Stimulated activated CD8-positive, alpha-beta memory T cell treated with anti-CD3 and anti-CD28 coated beads, Interleukin-4, amount 100 ng/mL, for 4 hours (primary cell): ENCODE measurements at places on chromosomes 5 and 9.

- no peak for DNase-seq
Measured at GRCh38 chr5:120479066-120479465, 15.0 kb downstream of the PRR16 start.

DNA sequence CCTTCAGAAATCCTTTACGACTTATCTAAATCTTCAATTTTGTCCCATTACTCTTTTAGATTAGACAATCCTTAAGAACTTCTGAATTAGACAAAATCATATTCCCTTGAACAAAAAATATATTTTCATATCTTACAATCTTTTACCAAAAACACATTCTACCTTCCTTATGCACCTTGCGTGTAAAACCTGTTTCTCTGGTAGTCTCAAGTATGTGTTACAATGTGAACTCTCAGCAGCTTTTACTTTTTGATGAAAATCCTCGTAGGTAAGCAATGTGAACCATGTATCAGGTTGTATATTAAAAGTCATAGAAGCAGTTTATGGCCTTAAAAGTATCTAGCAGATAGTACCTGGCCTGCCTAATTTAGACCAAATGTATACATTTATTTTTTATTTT, 12.7 kb downstream of the GMCL2 start:
- DNase-seq: no peak

DNA sequence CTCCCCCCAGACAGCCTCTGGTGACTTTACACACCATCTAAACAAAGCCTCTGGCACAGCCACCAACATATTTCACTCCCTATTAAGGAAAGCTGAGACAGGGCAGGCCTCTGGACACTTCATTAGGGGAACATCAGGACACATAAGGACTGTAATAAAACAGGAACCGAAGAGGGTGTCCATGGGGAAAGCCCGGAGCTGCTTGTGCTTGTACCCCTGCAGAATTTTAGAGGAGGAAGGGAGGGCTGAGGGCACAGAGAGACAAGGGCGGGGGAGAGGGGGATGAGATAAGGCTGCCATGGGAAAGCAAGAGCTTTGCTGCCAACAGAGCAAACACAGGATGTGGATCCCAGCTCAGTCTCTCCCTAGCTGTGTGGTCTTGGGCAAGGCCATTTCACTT, 138.4 kb downstream of the ASTN2 start:
- no peak for DNase-seq

DNA sequence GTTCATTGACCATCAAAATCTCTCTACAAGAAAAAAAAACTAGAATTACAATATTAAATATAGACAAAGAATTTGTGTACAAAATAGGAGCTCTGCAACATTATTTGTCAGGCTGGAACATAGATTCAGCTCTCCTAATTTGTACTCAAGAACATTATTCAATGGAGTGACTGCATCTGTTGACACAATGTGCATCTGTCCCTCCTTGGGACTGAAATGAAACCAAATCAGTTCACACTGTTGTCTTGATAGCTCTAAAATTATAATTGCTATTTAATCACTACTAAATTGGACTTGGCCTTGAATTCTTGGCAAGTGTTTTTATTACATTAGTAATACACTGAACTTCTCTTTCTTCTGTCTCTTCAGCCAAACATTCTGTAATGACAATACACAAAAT, 47.7 kb downstream of the FTMT start:
- DNase-seq: no peak

GRCh38 chr5:16877267-16877935, 58.7 kb downstream of the MYO10 start:
- DNase-seq: no peak

DNA sequence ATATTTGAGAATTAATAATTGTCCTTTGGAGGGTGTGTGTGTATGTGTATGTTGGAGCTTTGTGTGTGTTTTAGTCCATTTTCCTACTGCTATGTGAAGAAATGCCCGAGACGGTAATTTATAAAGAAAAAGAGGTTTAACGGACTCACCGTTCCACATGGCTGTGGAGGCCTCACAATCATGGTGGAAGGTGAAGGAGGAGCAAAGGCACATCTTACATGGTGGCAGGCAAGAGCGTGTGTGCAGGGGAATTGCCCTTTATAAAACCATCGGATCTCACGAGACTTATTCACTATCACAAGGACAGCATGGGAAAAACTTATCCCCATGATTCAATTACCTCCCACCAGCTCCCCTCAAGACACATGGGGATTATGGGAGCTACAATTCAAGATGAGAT, 44.1 kb downstream of the TMC1 start:
- no peak for DNase-seq

- no peak for DNase-seq
Measured at GRCh38 chr9:92180669-92181181, 65.5 kb upstream of the SPTLC1 start.

DNA sequence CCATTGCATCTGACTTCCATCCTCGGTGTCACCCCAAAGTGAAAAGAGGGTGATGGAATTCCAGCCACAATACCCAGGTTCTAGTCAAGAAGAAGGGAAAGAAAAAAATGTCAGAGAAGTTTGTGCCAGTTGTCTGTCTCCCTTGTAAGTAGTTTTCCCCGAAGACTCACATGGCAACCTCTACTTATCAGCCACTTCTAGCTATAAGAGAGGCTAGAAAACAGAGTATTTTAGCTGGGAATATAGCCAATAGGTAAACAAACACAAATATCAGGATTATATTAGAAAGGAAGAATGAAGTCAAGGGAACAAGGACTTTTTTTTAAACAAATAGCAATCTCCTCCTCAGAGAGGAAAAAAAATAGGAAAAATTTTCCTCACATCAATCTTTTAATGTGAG, 12.2 kb upstream of the ISL1 start:
- DNase-seq: no peak

- no peak for DNase-seq
Measured at GRCh38 chr5:139481122-139481533, 1.4 kb downstream of the STING1 start.

- no peak for DNase-seq
Measured at GRCh38 chr5:143733665-143734455, 78.1 kb upstream of the HMHB1 start.

DNA sequence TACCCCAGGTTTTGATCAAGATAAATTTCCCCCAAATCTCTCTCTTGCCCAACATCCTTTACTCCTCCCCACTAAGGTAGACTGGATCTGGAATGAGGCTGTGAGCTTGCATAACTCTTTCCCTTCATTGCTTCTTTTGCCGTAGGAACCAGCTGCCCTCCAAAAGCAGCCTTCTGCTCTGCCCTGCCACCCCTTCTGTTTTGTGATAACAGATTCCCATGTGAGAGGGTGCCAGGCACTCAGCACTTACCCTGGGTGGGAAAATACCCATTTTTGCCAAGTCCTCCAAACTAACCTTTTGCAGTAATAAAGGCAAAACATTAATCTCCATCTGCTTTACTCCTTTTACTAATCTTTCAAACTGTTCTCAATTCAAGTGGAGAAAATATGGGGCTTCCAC, 182.6 kb downstream of the ASTN2 start:
- DNase-seq: no peak

GRCh38 chr5:175731172-175731571, 73.3 kb downstream of the HRH2 start:
- no peak for DNase-seq

DNA sequence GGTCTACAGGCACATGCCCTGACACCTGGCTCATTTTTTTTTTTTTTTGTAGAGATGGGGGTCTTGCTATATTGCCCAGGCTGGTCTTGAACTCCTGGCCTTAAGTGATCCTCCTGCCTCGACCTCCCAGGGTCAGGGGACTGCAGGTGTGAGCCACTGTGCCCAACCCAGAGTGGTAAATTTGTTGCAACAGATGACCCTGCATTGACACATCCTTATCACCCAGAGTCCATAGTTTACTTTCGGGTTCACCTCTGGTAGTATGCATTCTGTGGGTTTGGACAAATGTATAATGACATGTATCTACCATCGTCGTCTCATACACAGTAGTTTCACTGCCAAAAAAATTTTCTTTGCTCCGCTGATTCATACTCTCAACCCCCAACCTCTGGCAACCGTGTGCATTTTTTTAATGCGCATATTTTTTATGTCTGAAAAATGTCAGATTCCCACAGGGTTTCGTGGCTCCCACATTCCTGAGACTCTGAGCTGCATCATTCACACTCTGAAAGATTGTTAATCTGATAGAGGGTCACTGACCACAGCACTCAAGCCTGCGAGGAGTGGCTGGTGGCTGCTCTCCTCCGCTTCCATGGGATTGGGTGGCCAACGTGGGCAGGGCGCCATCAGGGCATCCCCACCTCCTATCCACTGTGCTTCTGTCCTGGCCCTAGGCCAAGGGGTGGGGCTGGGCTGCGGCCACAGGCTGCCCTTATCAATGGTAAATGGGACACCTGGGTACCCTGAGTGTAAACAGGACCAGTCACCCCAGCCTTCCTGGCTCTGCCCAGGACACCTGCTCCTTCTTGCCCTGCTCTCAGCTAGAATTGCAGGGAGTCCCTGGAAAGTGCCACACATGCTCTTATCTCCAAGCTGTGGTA, 9.6 kb downstream of the NDST1 start:
- no peak for DNase-seq

GRCh38 chr9:118364266-118365106, 660.3 kb downstream of the TLR4 start:
- DNase-seq: no peak

- no peak for DNase-seq
Measured at GRCh38 chr5:91031402-91031752, 351.7 kb downstream of the ARRDC3 start.

- no peak for DNase-seq
Measured at GRCh38 chr5:122053181-122054109, 24.6 kb downstream of the LOX start.

DNA sequence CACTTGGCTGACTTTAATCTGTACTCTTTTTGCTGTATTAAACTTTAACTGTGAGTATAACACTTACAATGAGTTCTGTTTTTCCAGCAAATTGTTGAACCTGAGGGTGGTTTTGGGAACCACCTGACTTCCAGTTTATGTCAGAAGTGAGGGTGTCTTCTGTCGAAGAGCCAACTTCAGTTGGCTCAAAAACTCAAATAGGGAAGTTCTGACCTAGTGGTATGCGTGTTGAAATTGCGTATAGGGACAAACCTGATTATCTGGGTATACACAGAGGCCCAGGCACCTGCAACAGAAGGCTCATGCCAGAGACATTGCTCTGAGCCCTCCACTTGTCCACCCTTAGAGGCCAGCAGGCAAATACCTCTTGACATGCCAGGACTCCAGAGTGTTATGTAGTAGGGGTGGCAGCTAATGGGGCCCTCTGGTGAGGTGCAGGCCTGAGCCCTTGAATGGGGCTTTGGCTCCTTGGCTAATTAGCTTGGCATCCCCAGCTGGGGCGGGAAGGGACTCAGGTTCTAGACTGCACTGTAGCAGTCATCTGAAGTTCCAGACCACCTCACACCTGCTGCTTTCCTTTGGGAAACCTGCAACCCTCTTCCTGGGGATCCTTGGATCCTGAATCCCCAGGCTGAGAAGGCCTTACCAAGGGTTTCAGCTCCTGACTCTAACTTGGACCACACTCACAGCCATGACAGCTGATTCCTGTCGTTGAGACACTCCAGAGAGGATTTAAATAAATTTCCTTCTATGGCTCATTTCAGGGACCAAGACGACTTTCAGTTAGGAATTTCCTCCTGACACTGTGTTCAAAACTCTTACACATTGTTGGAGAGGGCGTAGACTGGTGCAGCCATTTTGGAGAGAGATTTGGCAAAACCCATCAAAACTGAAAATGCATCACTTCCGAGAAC, 189.6 kb downstream of the HSPA4 start:
- DNase-seq: no peak

DNA sequence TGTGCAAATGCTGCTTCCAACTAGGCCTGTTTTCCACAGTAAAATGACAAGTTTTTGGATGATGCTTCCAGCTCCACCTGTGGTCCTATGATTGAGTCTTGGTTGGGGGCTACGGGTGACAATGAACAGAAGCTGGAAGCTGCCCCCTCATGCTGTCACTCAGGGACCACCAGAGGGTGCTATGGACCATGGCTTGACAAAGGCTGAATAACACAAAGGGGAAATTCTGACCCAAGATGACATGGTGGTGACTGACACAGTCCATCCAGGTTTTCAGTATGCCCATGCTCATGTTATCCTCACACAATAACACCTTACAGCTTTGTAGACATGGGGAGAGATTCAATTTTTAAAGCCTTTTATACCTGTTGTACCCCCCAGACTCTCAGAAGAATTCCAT, 23.9 kb upstream of the SAP30L start:
- DNase-seq: no peak

GRCh38 chr5:158770506-158770905, 329.2 kb downstream of the EBF1 start:
- DNase-seq: no peak

- no peak for DNase-seq
Measured at GRCh38 chr5:111680737-111681413, 76.1 kb downstream of the NREP start.

- no peak for DNase-seq
Measured at GRCh38 chr9:116942593-116943061, 255.5 kb downstream of the TRIM32 start.

DNA sequence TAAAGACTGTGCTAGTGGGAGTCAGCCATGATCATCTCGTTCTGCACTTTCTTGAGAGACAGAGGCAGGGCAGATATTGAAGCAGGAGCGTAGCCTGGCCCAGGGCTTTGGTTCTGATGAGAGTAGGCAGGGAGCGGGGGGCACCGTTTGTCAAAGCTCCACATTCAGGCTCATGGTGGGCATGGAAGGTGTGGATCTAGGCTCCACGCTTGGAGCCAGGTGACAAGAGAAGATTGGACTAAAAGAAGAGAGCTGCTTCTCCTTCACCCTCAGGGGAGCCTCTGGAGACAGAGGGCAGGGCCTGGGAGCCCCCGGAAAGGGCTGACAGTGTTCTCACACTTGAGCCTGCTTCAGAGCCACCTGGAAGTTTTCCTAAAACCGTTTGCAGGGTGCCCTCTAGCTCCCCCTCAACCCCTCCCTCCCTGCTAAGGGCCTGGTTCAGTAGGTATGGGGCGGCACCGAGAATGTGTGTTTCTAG, 24.7 kb upstream of the FCN2 start:
- no peak for DNase-seq

DNA sequence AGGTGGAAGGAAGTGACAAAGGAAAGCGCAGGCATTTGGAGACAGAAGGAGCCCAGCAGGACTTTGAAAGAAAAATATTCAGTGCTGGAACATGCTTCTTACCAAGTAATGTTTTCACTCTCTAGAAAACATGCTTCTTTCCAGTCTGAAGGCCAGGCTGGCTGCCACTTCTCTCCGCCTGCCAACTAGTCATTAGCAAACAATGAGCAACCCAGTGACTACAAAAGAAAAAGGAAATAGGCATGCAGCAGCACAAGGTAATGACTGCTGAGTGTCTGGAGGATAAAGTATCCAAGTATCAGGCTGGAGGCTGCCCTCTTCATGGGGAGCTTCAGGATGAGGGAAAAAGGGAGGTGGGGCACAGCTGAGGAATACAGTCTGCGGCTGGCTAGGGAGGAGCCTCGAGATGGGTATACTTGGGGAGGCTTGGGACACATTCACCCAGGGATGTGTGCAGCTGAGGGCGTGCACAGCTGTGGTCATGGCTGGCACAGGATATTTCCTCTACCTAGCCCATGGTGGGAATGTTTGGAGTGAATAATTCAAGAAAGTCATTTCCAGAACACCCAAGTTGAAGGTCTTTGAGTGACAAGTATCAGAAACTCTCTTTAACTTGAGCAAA, 161.5 kb upstream of the KIF2A start:
- DNase-seq: no peak

- no peak for DNase-seq
Measured at GRCh38 chr5:54832045-54832444, 153.3 kb downstream of the ESM1 start.
